ENCODE measurements at places on chromosomes 4 and X.
A peak's percentile ranks its signal among the peaks of the same experiment; 100 is the strongest.

DNA sequence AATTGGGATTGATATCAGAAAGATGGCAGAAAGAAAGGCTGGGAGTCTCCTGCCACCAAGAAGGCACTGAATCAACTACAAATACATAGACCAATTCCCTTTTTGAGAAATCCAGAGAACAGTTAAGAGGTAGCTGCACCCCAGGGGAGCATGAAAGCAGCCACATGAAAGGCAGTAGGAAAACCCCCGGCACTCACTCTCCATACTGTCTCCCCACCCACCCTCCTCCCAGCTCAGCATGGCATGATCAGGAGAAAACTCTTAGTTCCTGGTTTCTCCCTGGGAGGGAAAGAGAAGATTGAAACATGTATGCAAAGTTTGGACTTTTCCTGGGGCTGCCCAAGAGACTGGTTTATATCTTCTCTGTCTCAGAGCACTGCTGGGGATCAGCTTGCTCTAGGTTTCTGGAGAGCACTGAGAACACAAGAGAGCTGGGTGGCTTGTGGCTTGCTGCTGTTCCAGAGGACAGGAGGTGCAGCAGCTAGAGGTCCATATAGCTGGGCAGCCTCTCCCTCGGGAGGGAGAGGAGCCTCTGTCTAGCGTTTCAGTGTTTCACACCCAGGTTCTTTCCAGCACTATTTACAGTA lies 305.7 kb downstream of the PDGFC start:
- no peak for DNase-seq

DNA sequence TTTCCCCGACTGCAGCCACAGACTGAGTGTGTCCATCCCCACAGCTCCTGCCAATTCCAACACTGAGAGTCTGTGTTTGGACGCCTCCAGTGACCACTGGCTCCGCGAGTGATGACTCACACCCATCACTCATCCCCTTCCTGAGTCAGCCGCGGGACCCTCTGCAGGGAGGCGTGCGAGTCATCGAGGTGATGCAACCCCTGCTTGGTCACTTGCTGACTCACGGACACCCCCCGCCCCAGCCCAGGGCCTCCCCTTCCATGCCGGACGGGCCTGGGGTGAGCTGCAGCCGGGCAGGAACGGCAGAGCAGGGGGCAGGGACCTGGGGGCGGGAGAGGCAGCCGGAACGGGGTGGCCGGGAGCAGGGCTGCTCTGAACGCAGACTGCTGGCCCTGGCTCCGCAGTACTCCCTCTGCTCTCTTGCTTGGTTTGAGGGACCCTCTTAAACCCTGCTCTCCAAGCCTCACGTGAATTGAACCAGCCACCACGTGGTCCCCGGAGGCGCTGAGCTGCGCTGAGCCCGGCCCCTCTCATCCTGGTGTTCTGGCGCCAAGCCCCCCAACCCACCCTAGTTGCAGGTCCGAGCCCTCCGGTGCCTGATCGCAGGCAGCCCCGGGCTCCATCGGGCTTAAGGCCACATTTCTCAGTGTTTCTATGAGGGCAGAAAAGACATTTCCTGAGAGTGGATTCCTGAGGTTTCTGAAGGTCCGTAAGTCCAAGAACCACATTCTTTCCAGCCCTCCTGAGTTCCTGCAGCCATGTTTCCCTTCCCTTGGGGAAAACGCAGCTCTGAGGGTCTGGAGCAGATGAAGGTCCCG lies 32.4 kb downstream of the FGFRL1 start:
- DNase-seq = peak; percentile 44

- no peak for DNase-seq
These were observed 391.4 kb downstream of the SH2D1A start for GRCh38 chrX:124737771-124738170.

- DNase-seq = no peak
These were observed 12.2 kb downstream of the SRD5A3 start for GRCh38 chr4:55358246-55358645.

DNA sequence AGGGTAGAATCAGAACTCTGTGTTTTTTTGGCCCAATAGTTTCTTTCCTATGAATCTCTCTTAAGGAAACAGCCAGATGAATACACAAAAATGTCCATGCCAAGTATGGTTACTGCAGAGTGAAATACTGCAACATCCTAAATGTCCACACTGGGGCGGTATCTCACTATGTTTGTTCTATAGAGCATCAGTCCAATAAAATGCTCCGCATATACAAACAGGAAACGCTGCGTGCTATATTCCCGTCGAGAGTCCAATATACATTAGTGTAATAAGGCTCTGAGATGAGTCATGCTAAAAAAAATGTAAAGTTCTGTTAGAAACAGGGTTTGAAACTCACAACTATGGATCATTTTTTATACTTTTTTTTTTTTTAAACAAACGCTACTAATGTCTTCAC lies 72.9 kb upstream of the ENOX2 start:
- DNase-seq = peak; percentile 8

- no peak for DNase-seq
These were observed 27.5 kb downstream of the LIAS start for GRCh38 chr4:39486221-39486804.
